ENCODE measurements at places on chromosomes 2 and 18.

DNA sequence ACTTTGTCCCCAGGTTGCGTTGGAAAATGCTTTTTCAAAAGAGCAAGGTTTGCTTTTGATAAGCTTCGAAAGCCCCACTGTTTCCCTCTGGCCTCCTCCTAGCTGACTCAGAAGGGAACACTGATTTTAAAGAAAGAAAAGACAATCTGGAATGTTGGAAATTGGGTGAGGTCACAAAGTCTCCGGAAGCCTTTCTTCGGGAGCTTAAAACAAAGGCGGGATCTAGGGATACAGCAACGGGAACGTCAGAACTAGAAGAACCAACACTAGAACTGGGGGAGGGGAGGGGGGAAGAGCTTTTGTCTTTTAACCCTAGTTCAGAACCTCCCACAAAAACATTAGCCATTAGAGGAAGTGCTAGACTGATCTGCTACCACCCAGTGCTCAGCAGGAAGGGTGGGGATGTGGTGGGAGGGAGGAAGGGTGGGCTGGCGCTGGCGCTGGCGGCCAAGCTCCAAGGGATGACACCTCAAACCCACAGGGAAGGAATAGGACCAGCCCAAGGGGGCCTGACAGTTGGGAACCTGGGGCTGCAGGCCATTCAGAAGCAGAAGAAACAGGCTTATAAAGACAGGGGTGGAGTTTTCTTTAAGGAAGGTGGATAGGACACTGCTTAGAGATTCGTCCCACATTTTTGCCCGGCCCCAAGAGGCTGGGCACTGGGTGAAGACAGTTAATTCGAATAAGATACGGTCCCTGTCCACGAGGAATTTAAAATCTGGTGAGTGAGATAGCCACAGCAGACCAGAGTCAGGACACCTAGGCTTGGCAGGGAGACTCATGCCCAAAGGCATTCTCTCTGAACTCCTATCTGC is 1.7 kb downstream of the TMSB10 start:
- peak; percentile 89 for DNase-seq

- DNase-seq: peak; percentile 70
These were observed 219.6 kb upstream of the RAB12 start for GRCh38 chr18:8389391-8390340.

- no peak for DNase-seq
These were observed 455 bp downstream of the PREPL start for GRCh38 chr2:44360749-44361329.

DNA sequence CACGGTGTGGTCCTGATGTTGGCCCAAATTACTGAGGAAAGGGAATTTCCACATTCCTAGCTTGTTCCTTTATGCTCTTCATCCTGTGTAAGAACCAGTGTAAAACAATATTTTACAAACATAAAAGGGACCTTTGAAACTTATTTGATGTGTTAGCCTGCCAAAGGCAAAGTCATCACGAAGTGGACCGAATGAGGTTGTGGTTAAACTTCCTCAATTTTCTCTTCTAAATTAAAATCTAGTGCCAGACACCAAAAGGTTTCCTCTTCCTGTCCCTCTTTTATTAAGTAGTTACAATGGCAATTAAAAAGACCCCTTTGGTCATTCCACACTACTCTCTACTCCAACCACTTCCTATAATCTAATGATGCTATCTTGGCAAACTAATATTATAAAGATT is 279.8 kb downstream of the AFF3 start:
- DNase-seq: no peak

DNA sequence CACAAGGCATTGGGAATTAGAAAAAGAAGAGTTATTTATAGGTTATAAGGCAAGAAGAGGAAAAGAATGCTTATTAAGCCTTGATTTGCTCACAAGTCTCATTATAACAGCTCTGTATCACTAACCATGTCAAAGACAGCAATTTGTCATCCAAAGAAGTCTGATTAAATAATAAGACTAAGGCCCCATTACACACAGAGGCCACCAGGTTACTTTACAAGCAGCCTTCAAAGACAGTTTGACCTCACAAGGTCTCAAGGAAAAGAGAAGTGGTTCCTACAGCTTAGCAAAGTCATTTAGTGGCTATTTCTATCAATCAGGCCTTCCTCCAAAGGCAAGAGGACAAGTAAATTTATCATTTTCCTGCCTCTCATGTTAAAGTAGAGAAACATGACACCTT is 188.5 kb downstream of the MBD2 start:
- no peak for DNase-seq

DNA sequence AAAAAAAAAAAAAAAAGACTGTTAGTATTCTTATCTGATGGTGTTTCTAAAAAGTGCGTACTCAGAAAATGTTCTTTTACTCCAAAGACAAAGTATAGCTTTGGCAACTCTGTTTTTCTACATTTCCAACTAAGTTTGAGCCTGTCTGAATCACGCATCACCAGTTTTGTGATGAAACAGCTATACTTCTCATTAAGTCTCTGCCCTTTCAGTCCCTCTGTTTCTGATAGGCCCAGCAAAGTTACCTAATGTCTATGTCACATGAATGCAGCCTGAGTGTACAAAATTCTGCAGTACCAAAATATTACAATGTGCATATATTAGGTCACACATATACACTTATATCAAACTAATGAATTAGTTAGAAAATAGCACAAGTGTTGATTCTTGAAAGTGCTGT is 22.4 kb downstream of the TWSG1 start:
- no peak for DNase-seq

DNA sequence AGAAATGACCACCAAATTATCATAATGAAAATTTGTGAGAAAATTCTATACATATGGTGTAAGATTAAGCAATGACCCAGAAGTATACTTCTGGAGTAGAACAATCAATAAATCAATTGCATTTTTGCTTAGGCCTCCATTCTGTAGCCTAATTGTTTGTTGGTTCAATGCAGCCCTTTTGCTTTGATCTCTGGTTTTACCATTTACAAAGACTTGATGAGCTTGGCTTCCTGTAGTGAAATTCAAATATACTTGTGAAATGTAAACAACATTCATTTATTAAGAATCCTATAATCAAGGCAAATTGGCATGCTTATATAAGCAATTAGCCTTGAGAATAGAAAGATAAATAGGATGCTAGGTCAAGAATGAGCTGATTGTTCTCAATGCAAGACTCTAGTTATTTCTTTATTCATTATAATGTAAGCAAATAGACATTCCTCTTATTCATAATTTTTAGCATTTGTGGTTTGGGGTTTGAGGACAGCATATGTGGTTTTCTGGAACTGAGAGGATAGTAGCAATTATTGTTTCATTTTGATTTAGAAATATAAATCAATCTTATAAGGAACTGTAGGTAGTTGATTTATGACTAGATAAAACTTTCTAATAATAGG is 9.7 kb downstream of the FMNL2 start:
- no peak for DNase-seq

- DNase-seq: no peak
These were observed 248.6 kb downstream of the NR4A2 start for GRCh38 chr2:156083763-156084493.

- no peak for DNase-seq
These were observed 469.3 kb upstream of the MEX3C start for GRCh38 chr18:51666763-51667191.

GRCh38 chr2:239201531-239201876 is 199.3 kb downstream of the HDAC4 start:
- no peak for DNase-seq

DNA sequence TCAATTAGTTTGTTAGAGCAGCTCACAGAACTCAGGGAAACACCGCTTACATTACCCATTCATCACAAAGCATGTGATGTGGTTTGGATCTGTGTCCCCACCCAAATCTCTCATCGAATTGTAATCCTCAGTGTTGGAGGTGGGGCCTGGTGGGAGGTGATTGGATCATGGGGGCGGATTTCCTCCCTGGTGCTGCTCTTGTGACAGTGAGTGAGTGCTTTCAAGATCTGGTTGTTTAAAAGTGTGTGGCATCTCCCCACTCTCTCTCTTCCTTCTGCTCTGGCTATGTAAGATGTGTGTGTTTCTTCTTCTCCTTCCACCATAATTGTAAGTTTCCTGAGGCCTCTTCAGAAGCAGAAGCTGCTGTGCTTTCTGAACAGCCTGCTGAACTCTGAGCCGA is 63.5 kb upstream of the AGPS start:
- DNase-seq: no peak

DNA sequence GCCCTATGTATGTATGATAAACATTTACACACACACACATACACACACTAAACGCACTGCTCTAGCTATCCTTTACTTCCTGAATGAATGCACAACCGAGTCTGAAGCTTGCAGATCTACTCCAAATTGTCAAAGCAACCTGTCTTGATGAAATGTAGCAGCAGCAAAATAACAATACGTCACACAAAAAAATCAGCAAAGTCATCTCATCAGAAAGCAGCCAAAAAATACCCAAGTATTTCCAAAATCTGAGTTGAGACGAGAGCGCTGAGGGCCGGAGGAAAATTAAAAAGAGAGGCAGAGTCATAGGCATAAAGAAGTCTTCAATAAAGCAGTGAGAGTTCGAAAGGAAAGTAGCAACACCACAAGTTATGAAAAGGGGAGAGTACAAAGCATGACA is 67.7 kb downstream of the ZNF521 start:
- DNase-seq: no peak

GRCh38 chr2:219104107-219105035 is 43.6 kb upstream of the IHH start:
- DNase-seq: no peak

- no peak for DNase-seq
These were observed 179.5 kb downstream of the CELF4 start for GRCh38 chr18:37385846-37386778.

Measured in upper lobe of left lung (tissue), 6 donors.